ENCODE measurements at places on chromosomes 5 and 9.

- no peak for DNase-seq
Measured at GRCh38 chr9:113985968-113986585, 92.0 kb downstream of the AMBP start.

- DNase-seq, result no peak
Measured at GRCh38 chr5:13973724-13974123, 29.2 kb upstream of the DNAH5 start.

GRCh38 chr9:113851873-113852272, 24.2 kb upstream of the ZNF618 start:
- DNase-seq, result no peak

DNA sequence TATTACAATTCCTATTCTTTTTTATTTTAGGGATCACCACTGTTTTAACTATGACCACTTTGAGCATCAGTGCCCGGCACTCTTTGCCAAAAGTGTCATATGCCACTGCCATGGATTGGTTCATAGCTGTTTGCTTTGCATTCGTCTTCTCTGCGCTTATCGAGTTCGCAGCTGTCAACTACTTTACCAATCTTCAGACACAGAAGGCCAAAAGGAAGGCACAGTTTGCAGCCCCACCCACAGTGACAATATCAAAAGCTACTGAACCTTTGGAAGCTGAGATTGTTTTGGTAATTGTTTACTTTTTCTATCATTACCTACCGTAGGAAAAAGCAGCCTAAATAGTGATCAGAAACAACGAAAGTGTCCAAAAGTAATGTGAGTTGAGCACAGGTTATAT, 6.4 kb downstream of the GABRA6 start:
- no peak for DNase-seq
